ENCODE measurements at places on chromosomes 1 and 21.

GRCh38 chr1:91507328-91507727 is 6.7 kb downstream of the CDC7 start:
- DNase-seq = no peak

DNA sequence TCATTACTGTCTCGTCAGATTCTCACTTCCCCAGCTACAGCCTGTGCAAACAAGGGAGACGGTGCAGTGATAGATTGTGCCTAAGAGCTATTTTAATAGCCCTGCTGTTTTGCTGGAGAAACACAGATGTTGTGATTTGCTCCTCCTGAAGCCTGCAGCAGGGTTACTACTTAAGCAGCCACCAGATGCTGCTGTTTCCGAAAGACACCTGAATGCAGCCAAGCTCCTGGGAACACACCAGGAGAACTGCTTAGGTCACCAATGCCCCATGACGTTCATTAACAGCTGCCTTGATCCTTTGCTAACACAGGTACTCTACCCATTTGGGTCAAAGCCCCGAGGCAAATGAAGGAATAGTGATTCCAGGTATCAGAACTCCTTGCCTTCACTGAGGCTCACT is 411.8 kb upstream of the DAB1 start:
- DNase-seq = no peak

DNA sequence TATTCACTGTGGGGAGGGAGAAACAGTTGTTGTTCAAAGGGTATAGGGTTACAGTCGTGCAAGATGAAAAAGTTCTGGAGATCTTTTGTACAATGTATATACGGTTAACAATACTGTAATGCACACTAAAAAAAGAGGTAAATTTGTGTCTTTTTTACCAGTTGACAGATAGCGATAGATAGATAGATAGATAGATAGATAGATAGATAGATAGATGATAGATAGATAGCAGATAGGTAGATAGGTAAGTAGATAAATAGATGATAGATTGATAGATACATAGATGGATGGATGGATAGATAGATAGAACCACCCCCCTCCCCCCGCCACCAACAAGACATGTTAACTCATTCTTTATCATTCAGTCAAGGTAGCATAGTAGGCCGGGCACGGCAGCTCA is 10.2 kb downstream of the S100A16 start:
- DNase-seq = no peak

- no peak for DNase-seq
Measured at GRCh38 chr1:113780374-113781146, 21.3 kb upstream of the PHTF1 start.

DNA sequence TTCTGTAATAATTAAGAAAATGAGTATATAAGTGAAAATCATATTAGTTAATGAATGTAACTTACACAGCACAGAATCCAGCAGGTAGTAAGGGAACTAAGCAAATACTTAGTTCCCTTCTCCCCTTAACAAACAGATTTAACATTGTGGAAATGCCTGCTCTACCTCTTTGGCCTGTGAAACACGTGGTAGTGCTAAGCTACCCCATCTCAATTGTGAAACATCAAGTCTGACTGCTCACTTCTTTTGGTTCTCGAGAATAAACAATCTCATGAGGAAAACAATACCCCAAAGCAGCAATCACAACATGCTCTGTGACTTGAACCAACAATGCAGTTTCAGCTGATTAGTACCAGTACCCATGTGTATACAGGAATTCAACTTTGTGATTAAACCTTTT is 4.7 kb downstream of the MYSM1 start:
- DNase-seq = no peak

- DNase-seq = no peak
Measured at GRCh38 chr21:29508301-29508700, 209.6 kb downstream of the BACH1 start.

DNA sequence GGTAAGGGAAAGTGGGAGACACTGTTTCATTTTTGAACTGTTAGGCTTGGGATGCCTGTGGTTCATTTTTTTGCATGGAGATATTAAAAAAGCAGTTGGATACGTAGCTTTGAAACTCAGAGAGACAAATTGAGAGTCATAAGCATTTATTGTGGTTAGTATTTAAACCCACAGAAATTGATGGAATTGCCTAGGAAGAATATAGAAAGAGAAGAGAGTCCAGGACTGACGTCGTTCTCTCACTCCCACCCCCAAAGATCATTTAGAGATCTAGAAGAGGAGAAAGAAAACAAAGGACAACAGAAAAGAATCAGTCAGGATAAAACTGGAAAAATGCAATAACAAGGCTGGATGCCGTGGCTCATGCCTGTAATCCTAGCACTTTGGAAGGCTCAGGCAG is 73.2 kb upstream of the BMP8A start:
- DNase-seq = no peak

DNA sequence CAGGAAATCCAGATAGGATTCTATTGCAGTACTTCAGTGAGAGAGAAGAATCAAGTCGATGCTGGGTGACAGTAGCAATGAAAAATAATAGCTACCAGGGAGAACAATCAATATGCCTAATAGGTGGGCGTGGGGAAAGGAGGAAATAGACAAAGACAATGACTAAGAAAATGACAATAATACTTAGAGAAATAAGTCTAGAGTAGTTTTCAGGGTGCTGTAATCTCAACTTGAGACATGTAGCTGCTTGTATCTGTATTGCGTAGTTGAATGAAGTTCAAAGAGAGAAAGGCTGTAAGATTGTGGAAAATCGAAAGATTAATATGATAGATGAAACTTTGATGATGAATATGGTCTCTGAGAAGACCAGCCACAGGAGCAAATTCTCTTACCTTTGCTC is 2.6 kb downstream of the STXBP3 start:
- no peak for DNase-seq

GRCh38 chr1:215376544-215377264 is 190.4 kb upstream of the KCTD3 start:
- no peak for DNase-seq

DNA sequence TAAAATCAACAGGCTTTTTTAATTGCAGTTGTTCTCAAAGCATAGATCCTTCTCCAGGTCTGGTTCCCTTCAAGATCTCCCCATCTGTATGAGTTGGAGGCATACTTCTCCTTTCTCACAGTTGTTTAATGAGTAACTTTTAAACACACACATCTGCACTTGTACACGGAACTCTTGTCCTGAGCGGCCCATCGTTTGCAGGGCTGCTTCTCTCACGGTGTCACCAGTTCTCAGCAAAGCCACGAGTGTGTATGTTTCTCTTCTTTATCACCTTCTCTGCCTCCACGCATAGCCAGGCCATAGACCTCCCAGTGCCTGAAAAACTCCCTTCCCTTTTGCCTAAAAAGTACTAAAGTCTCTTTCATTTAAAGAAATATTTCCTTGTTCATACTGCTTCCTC is 68.7 kb upstream of the ROR1 start:
- DNase-seq = no peak

- DNase-seq = no peak
Measured at GRCh38 chr1:219945795-219946194, 17.4 kb upstream of the SLC30A10 start.

- no peak for DNase-seq
Measured at GRCh38 chr1:108551137-108551862, 8.6 kb upstream of the EEIG2 start.

- no peak for DNase-seq
Measured at GRCh38 chr1:162147760-162148159, 78.3 kb downstream of the NOS1AP start.

- no peak for DNase-seq
Measured at GRCh38 chr1:178126741-178127185, 32.9 kb downstream of the RASAL2 start.

DNA sequence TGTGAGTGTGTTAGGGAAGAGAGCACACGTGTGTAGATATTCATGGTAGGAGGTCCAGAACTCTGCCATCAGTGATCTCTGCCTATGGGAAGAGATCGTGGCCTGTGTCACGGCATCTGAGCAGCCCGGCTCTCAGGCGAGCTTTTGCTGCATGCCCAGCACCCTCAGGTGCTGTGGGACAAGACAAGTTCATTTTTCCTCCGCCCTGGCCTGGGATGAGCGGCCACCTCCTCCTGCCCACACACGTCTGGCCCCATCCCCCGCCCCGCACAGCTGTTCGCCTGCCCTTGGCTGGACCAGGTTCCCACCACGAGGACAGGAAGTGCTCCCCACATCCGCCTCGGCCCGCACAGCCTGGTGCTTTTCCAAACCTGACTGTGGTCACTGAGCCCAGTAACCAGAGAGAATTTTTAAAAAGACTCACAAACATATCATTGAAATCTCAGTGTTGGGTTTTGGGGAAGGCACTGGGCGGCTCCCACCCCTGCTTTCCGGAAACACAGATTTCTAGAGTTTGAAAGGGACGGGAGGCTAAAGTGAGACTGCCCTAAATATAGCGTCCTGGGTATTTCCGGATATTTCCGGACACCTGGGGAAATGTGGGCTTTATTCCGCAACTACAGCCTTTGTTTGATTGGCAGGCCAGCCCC is 18.0 kb downstream of the BMP8A start:
- DNase-seq = no peak

DNA sequence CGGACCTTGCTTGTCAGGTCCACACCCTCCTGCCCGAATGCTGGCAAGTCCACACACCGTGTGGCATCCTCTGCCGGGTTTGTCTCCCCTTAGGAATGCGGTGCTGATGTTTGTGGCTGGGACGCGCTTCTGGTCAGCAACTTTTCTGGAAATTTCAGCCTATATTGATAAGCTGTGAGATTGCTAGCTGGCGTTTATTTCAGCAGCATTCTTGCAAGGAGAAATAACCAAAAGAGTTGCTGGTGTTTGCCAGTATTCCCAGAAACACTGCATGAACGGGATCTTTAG is 601 bp downstream of the CEPT1 start:
- DNase-seq = no peak

- no peak for DNase-seq
Measured at GRCh38 chr1:41400225-41400624, 39.0 kb downstream of the FOXO6 start.

DNA sequence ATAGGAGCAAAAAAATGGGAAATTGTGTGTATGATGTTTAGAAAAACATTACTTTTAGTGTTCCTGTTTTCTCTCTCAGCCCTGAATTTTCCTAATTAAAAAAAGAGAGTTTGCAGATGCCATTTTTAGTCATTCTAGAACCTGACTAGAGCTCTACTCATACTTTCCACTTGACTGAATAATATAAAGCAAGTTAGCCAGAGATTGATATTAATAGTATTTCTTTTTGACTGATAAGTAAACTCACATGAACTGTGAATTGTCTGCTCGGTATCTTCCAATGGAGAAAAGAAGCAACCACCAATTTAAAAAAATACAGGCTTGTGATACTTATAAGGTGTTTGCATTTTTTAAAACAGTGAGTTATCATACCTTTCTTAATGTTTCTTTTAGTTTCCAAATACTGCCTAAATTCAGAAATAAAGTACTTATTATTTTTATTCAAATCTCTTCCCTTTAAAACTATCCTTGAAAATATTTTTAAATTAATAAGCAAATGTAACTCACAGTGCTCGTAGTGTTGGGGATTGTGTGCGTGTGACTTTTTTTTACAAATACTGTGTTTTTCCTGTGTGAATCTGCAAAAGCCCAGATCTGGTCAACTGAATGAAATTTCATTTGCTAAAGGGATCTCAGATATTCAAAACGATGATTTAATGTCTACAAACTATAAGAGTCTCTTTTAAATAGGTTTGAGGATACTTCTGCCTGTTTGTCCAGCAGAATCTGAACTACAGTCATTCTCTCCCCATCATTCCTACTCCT is 9.8 kb downstream of the RAP1A start:
- DNase-seq = no peak

- no peak for DNase-seq
Measured at GRCh38 chr1:168420177-168420576, 123.6 kb downstream of the XCL2 start.

- no peak for DNase-seq
Measured at GRCh38 chr1:158058237-158058985, 65.0 kb downstream of the KIRREL1 start.

DNA sequence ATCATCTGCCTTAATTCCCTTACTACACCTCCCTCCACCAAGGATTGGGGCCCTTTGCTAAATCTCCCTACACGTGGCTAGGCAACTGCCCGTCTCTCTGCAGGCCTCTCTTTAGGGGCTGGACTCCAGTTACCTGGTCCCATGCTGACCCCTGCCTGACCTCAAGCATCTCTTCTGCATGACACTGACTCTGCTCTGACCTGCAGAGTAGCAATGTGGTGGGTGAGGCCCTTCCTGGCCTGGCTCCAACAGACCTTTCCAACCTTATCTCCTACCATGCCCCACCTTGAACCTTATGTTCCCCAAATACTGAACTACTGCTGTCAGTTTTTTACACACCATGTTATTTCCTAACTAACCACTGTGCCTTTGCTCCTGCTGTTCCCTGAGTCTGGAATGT is 45.9 kb upstream of the EPS15 start:
- DNase-seq = no peak

GRCh38 chr1:160427625-160428024 is 27.3 kb downstream of the VANGL2 start:
- DNase-seq = no peak

DNA sequence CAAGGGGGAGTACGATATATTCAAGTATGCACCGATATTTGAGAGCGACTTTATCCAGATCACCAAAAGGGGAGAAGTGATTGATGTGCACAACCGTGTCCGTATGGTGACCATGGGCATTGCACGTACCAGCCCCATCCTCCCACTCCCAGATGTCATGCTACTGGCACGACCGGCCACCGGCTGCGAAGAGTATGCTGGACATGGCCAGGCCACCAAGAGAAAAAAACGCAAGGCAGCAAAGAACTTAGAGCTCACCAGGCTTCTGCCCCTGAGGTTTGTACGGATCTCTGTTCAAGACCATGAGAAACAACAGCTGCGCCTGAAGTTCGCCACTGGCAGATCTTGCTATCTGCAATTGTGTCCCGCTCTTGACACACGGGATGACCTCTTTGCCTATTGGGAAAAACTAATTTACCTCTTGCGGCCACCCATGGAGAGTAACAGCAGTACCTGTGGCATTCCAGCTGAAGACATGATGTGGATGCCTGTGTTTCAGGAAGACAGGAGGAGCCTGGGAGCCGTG is 16.5 kb downstream of the ATF3 start:
- DNase-seq = no peak

- no peak for DNase-seq
Measured at GRCh38 chr21:41665766-41666595, 100.9 kb downstream of the RIPK4 start.

- DNase-seq = no peak
Measured at GRCh38 chr21:37478794-37479193, 112.2 kb downstream of the DYRK1A start.

GRCh38 chr1:3630161-3630611 is 5.4 kb downstream of the TPRG1L start:
- no peak for DNase-seq

- DNase-seq = no peak
Measured at GRCh38 chr1:152912900-152913299, 4.6 kb downstream of the IVL start.

- DNase-seq = no peak
Measured at GRCh38 chr1:90474731-90475130, 242.4 kb downstream of the BARHL2 start.
